Stimulated activated CD8-positive, alpha-beta memory T cell treated with anti-CD3 and anti-CD28 coated beads, Interleukin-12 subunit alpha, Interleukin-12 subunit beta, amount 100 ng/mL, for 1 hour (primary cell): ENCODE measurements at places on chromosomes 3 and 15.

GRCh38 chr3:42654331-42655201 lies 1.1 kb downstream of the ZBTB47 start:
- no peak for DNase-seq

GRCh38 chr3:134320749-134321148 lies 53.5 kb downstream of the AMOTL2 start:
- DNase-seq: no peak

GRCh38 chr3:160098261-160098908 lies 109.8 kb downstream of the IL12A start:
- DNase-seq: no peak

DNA sequence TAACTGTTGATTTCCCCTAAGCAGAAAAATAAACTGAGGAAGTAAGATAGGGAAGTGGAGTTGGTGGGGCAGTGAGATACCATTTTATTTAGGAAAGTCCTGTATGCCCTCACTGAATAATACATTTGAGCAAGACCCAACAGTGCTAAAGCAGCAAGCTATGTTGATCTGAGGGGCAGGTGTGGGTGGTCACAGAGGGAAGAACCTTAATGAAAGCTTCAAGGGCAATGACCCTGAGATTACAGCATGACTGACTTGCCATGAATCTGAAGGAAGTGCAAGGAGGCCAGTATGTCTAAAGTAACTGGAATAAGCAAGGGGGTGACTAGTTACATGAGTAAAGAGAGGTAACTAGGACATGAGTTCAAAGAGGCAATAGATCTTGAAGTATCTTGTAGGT lies 159.5 kb downstream of the CD47 start:
- no peak for DNase-seq

GRCh38 chr3:108103886-108104797 lies 13.3 kb upstream of the CD47 start:
- DNase-seq: no peak
